ENCODE measurements at places on chromosomes 3 and 15.

DNA sequence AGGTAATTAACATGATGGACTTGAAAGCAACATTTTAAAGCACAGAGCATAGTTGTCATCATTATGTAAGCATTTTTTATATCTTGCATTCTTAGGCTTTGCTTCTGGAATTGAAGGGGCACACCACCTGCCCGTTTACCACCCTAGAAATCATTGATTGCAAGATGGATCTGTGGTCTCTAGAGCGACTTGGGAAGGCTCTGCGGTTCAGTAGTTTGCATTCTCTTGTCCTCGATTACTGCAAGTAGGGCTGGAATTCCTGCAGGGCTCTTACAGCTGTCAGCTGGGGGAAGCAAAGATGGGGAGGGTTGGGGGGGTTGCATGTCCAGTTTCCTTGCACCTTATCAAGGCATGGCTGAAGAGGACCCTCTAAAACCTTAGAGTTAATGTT lies 56.7 kb upstream of the RNF7 start:
- DNase-seq = no peak

DNA sequence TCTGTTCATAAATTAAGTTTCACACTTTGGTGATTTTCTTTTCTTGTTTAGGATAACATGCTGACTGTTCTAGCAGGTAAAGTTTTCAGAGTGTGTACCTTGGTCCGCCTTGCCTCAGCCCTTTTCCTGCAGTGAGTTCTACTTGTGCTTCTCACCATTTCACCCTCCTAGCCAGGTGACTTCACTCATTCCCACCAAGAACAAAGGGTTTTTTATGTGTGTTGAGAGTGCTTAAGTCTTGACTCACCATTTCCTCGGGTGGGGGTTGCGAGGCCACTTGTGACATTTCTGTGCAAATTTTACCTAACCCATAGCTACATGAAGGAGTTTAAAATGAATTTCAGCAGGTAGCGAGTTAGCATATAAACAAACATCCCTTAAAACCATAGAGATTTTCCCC lies 81.4 kb downstream of the C3orf38 start:
- DNase-seq = no peak

- no peak for DNase-seq
Observed at GRCh38 chr3:160566499-160566898, 1.1 kb upstream of the KPNA4 start.

DNA sequence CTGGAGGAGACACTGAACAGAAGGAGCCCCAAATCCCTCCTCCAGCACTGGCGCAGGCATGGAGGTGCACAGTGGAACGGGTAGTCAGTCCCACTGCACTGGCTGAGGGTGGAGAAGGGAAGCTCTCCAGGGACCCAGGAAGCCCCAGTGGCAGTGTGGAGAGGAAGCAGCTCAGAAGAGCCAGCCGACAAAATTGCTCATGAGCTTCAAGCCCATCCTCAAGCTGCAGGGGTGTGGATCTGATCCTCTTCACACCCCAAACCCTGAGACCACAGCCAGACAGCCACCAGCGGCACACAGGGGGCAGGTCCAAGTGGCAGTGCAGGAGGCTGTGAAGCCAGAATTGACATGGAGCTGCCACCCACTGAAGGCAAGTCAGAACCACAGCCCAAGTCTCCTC lies 32.1 kb downstream of the CYFIP1 start:
- DNase-seq = no peak

- no peak for DNase-seq
Observed at GRCh38 chr15:90200534-90201129, 498 bp upstream of the SEMA4B start.

GRCh38 chr3:153734777-153735551 lies 386.2 kb upstream of the ARHGEF26 start:
- no peak for DNase-seq

GRCh38 chr15:79365765-79366164 lies 54.9 kb downstream of the TMED3 start:
- DNase-seq = no peak

- DNase-seq = no peak
Observed at GRCh38 chr3:161293381-161293780, 72.3 kb downstream of the NMD3 start.

- no peak for DNase-seq
Observed at GRCh38 chr3:62500556-62501288, 127.4 kb upstream of the FEZF2 start.
